Fibroblast of skin of left quadriceps (primary cell): ENCODE measurements at places on chromosomes 6 and 20.

DNA sequence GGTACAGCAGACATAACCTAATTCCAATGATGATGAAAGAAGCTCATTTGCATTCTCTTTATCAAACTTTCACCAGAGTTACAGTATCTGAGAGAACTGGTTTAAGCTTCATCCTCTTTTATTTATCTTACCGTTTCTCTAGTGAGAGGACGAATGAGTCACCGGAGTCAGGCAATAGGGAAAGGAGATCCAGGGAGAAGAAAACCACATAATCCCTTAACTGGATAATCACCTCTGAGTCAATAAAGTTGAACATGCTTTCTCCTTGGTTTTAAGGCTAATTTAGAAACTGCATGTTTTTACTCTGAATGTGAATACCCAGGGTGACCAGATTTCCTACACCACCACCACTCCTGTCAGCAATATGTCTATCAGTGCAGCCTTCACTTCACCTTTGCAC is 313.7 kb upstream of the TBX18 start:
- peak; percentile 95 for DNase-seq

GRCh38 chr6:163883984-163884383 is 469.5 kb downstream of the QKI start:
- no peak for DNase-seq

- DNase-seq = no peak
Measured at GRCh38 chr20:35729283-35729807, 12.7 kb downstream of the RBM39 start.

DNA sequence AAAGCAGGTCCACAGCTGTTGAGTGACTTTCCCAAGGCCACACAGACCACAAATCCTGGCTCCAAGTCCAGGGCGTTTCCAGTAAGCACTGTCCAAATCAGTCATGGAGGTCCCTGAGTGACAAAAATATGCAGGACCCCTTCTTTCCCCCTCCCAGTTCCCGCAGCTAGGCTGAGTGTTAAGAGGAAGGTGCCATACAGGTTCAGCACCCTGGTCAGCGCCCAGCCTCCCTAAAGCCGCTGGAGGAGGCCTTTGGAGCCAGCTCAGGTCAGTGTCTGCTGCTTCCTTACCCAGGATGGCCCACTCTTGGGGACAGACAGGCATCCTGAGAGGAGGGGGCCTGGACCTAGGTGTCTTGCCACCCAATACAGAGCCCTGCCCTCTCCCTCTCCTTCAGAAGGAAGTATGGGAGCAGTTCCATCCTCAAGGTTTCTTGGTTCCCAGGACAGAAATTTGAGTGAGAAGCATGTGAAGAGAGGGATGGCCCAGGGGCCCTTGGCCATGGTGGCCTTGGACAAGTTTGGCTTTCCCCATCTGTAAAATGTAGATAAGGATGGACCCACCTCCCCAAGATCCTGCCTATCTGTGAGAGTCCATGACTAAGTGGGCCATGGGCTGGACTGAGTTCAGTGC is 13.2 kb downstream of the TMEM74B start:
- DNase-seq = no peak

GRCh38 chr6:1687402-1687801 is 77.7 kb downstream of the FOXC1 start:
- DNase-seq = no peak

DNA sequence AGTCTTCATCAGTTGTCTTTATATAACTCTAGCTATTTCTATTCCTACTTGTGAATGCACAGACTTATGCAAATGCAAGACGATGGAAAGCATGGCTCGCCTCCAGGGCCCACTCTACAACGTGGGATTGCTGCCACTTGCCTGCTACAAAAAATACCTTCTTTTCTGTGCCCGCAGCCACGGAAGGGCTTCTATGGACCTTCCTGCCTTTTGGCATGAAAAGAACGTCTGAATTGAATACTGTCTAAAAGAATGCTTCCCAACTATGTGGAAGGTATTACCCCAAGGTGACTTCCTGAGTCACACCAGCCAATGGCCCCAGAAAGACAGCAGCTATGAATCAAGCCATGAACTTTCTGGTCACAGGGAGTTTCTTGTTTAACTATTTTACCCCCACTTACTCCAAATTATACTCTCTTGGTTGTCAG is 261.2 kb downstream of the HIVEP2 start:
- DNase-seq = no peak

DNA sequence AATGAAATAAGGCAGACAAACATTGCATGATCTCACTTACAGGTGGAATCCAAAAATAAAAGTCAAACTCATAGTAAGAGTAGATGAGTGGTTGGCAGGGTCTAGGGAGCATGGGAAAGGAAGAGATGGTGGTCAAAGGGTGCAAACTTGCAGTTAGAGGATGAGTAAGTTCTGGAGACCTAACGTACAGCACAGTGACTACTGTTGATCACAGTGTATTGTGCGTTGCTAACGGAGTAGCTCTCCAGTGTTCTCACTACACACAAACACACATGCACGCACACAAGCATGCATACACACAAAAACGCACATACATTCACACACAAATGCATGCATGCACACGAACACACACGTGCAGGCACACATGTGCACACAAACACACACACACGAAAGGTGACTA is 54.9 kb downstream of the LY86 start:
- no peak for DNase-seq

GRCh38 chr20:61382194-61382593 is 130.1 kb downstream of the CDH4 start:
- DNase-seq = no peak

DNA sequence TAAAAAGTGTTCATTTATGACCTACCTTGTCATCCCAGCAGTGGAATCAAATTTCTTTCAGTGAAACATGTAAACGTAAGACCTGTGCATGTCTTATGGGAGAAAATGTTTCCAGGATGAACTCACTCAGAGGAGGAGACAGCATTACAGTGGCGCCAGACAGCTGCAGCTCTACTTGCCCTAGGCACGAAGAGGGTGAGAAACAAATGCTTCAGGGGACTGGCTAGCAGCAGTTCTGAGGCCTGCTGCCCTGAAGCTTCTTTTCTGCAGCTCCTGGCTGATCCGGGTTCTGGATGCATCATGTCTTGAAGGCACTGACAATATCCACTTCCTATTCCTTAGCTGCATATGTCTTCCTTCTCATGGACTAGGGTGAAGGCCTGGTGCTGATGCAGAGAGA is 120.2 kb downstream of the QRSL1 start:
- DNase-seq = no peak

GRCh38 chr6:1678201-1678600 is 68.5 kb downstream of the FOXC1 start:
- DNase-seq = no peak

DNA sequence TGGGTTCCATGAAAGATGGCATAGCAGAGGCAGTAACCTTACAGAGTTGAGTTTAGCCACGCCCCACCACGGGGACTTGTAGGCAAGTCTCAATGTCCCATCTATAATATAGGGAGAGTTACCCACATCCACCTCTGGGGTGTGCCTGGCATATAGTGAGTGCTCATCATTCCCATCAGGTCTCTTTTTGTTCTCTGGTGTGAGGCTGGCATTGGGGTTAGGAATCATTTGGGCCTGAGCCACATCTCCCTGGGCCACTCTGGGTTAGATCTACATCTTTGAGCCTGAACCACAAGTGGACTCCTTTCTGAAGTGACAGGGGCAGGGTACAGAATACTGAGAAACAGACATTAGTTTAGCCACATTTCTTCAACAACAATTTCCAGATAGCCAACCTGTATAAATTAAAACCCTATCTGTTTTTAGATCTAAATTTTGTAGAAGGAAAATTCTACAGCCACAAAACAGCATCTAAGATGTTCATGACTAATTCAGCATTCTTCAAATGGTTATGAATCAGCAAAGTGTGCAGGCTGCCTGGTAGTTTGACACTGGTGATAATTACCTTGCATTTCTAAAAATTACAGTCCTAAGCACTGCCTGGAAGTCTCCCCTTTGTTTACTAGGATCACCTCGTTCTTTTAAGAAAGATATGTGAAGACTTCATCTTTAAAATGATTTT is 20.1 kb downstream of the RNF24 start:
- peak; percentile 32 for DNase-seq

- DNase-seq = no peak
Measured at GRCh38 chr20:62603021-62603906, 39.0 kb upstream of the SLCO4A1 start.

- DNase-seq = no peak
Measured at GRCh38 chr6:122712448-122713137, 66.9 kb upstream of the FABP7 start.

GRCh38 chr6:145532361-145532760 is 203.0 kb downstream of the EPM2A start:
- DNase-seq = no peak

DNA sequence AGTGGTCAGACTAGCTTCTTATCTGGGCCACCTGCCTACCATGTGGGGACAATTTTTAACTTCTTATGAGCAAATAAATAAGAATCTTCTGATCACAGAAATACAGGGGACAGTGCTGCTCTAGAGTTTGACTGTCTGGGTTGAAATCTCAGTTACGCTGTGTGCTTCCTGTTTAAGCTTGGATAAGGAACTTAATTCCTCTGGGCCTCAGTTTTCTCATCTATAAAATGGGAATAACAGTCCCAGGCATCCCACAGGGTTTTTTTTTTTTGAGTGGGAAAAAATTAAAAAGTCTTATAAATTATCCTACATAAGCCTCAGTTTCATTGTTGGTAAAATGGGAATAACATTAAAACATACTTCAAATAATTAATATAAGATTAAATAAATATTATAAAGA is 340.9 kb downstream of the ESR1 start:
- DNase-seq = no peak

DNA sequence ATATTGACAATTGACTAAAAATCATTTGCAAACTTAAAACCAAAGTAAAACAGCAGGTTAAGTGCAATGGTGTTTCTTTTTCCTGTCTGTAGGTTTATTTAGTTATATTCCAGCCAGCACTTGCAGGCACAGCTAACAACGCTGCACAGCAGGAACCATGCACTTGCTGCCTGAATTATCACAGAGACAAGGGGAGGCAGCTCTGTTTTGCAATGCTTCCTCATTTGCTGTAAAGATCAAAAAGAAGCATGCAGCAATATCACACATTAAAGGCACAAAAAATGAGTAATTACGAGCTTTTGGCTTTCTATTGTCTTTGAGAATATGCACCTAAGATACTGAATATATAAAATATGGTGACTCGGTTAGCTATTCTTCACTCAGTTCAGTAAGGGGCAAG is 241.9 kb downstream of the EPHA7 start:
- DNase-seq = no peak

DNA sequence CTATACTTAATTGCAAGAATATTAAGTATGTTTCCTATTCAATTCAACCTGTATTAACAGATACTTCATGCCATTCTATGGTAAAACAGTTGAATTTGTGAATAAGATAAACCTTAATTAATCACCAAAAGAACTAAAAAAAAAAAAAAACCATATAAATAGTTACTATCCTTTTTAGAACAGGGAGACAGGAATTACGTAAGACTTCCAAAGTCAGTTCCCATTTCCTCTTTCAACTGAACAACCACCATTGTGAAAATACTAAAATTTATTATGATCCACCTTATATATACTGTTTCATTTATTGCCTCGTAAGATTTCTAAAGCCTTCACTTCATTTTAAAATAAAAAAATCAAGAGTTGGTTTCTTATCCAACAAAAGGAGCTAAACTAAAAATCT is 9.4 kb downstream of the CCNC start:
- DNase-seq = no peak

- DNase-seq = no peak
Measured at GRCh38 chr6:157531169-157531985, 150.4 kb downstream of the ZDHHC14 start.

DNA sequence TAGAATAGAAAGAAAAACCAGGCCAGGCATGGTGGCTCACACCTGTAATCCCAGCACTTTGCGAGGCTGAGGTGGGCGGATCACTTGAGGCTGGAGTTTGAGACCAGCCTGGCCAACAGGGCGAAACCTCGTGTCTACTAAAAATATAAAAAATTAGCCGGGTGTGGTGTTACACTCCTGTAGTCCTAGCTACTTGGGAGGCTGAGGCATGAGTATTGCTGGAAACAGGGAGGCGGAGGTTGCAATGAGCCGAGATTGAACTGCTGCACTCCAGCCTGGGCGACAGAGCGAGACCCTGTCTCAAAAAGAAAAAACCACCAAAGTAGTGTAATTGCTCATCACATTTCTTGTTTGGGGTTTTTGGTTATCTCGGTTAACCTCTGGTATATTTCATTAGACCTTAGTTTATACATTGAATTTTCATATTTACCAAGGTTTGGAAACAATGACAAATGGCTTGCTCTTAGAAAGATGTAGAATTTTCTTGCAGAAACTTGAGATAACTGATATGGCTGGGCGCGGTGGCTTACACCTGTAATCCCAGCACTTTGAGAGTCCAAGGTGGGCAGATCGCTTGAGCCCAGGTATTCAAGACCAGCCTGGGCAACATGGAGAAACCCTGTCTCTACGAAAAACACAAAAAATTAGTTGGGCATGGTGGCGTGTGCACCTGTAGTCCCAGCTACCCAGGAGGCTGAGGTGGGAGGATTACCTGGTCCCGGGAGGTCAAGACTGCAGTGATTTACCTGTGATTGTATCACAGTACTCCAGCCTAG is 14.2 kb downstream of the ITCH start:
- no peak for DNase-seq

DNA sequence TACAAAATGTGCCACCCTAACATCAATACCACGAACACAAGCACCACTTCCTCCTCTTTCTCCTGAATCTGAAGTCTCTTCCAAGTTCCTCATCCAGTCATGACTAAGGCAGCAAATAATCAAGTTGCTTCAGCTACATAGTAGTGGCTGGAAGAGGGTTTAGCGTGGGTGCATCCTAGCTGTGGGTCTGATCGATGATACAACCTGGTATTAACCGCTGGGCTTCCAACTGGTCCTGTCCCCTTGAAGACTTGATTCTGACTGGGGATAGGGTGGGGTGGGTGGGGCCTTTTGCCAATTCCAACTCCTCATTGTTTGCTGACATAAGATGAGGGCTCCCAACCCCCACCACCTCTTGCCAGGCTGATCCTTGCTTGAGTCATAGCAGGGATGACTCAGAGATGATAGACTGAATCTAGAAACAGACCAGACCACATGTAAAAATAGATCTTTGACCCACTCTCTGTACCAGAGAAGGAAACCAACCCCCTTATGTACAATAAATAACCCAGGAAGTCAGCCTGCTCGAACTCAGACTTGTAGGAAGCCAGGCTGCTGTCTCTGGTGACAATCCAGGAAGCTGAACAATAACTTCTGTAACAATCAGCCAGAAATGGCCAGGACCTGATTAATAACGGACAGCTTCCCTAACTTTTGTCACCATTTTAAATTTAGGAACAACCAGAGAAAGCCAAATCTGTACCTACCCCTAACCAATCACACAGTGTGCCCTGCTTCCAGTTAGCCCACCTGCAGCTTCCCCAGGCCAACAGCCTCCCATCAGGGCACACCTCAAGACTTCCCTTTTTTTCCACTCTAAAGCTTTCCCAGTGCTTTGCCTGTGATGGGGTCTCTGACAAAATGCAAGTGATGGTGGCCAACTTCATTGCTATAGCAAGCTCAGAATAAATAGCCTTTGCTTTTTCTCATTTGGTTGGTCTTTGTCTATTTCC is 68.9 kb upstream of the FAM184A start:
- peak; percentile 89 for DNase-seq

DNA sequence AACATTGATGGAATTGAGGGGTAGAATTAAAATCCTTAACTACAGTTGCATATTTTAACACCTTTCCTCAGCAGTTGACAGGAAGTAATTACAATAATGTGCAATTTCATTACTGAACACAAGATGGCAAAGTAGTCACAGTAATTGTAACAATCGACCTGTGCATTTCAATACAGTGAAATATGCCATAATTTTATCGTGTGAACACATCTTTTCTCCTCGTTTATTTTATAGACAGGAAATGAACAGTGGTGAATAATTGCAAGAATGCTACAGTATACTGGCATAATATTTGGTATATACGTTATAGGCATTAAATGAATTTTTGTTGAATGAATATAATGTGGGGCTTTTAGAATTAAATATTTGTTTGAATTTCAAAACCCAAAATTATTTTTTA is 25.0 kb downstream of the CYB5R4 start:
- peak; percentile 29 for DNase-seq
